ENCODE measurements at places on chromosomes 5 and 9.

DNA sequence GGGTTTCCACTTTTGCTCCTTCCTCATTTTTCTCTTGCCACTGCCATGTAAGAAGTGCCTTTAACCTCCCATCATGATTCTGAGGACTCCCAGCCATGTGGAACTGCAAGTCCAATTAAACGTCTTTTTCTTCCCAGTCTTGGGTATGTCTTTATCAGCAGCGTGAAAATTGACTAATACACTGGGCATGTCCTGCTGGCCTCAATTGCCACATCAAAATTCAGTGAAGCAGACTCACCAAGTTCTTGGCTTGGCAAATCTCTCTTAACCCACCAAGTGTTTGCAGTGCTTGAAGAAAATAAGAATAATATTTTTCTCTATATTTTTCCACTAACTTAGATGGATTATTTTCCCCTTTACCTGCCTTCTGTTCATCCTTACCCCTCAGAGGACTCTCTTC, 212.0 kb downstream of the BRINP1 start:
- peak; percentile 18 for DNase-seq

- DNase-seq: no peak
These were observed 60.2 kb downstream of the SLC22A5 start for GRCh38 chr5:132429463-132430440.

GRCh38 chr5:111855356-111855755, 98.4 kb upstream of the NREP start:
- no peak for DNase-seq

- DNase-seq: no peak
These were observed 222.9 kb upstream of the ZNF462 start for GRCh38 chr9:106639873-106640568.

DNA sequence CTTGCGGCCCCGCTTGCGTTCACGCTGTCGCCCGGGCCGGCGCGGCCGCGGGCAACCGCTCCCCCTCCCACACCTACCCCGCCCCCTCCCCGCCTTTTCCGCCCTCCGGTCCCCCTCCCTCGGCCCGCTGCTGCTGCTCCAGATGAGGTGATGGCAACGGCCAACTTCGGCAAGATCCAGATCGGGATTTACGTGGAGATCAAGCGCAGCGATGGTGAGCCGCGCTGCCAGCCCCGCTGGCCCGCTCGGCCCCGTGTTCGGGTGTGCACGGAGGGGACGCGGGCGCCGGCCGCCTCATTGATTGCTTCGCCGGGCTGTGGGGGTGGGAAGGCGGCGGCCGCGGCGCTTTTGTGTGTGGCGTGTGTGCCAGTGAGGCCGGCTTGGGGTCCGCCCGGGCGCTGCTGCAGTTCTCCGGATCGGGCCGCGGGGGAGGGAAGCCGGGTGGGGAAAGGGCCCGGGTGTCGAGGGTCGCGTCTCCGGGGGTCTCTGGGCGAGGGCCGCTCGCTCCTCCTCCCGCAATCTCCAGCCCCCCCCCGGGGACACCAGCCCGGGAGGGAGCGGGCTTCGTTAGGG, 403 bp downstream of the KIF2A start:
- DNase-seq: no peak

GRCh38 chr9:132071847-132072507, 7.7 kb downstream of the MED27 start:
- DNase-seq: no peak

GRCh38 chr5:35198686-35199085, 31.6 kb downstream of the PRLR start:
- DNase-seq: peak; percentile 14

GRCh38 chr9:92728831-92729734, 35.5 kb downstream of the BICD2 start:
- no peak for DNase-seq

DNA sequence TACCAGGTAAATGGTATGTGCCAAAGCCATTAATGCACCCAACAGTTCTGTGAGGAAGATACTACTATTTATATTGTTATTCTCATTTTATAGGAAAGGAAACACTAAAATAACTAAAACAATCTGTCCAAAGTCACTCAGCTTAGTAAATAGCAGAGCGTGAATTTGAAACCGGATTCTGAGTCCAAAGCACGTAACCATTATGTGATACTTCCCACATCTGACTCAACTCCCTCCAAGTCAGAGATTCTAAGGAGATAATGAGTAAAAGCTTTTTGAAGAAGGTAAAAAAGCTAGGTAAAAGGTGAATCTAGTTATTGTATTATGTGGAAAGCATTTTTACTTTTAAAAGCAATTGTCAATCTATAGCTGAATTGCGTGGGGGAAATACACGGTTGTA, 208.9 kb downstream of the PBX3 start:
- DNase-seq: no peak

DNA sequence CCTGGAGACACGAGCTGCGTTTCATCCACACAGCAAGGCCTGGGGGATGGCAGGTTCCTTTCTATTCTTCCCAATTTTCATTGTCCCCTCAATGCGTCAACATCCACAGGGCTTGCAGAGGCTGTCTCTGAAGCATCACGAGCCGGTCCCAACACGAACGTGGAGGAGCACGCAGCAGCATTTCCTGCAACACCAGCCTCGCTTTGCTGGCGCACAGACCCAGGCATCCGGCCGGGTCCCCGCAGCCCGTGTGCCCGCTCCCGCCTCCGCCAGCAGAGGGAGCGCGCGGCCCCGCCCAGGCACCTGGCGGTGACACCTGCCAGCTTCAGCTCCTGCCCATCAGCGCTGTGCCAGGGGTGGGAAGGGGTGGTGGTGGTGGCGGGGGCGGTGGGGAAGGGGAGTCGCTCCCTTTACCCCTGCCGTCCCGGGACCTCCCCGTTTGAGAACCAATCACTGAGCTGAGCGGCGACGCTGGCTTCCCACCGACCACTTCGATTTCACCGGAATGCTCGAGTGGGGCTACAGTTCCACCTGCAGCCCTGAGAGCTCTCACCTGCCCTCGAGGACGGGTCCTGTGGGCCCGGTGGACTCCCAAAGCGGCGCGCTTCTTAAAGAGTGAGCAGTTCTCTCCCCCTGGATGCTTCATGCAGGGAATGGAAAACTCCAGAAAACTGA, 464.5 kb downstream of the ICE1 start:
- no peak for DNase-seq

DNA sequence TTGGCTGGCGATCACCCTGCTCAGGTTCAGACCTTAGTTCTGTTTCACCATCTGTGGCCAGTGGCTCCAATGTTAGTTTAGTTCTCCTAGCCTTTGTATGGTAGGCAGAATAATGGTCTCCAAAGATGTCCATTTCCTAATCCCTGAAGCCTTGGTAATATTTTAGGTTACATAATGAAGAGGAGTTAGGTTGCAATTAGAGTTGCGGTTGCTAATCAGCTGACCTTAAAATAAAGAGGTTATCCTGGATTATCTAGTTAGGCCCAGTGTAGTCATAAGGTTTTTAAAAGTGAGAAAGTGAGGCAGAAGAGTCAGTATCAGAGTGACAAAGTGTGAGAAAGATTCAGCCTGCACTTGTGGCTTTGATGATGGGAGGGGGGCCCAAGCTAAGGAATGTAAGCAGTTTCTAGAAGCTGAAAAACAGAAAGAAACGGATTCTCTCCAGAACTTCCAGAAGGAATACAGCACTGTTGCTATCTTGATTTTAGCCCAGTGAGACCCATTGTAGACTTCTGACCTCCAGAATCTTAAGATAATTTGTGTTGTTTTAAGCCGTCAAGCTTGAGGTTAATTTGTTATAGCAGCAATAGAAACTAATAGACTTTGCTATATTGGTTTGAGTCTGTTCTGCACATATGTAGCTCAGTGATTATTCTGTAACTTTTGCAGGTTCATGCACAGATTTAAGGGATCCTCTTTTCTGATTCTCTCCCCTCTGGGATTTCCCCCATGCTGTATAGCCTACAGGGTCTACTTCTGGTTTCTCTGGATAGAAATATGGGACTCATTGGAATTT, 21.6 kb downstream of the LNPEP start:
- no peak for DNase-seq

- no peak for DNase-seq
These were observed 75.9 kb upstream of the SELENOP start for GRCh38 chr5:42887575-42887974.

DNA sequence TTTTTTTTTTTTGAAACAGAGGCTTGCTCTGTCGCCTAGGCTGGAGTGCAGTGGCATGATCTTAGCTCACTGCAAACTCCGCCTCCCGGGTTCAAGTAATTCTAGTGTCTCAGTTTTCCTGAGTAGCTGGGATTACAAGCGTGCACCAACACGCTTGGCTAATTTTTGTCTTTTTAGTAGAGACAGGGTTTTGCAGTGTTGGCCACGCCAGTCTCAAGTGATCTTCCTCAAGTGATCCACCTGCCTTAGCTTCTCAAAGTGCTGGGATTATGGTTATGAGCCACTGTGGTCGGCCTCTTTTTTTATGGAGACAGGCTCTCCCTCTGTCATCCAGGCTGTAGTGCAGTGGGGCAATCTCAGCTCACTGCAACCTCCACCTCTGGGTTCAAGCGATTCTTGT, 82.9 kb downstream of the RAB24 start:
- DNase-seq: no peak

DNA sequence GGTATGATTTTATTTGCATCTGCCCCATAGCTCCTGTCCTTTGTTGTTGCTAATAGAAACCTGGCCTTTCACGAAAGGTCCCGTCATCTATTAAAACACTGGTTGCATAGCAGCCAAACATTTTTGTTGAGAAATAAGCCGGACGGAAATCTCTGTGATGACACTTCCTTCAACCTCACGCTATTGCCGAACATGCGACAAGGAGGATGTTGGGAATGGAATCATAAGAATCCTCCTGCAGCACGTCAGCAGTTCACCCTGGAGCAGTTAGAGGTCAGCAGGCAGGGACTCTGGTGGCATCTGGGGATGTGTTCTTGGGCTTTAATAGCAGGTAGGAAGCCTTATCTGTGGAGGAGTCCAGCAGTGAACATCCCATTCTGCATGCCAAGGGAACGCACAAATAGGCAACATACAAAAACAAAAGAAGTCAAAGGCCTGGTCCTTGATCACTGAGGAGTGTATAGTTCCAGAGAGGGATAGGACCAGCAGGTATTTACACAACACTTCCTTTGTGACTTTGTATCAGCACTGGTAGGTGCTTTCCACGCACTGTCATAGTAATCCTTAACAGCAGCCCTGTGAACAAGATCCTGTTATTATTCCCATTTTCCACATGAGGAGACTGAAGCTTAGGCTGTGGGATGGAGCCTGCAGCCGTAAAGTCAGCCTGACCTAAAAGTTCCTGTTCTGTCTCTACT, 33.4 kb downstream of the ARHGAP26 start:
- DNase-seq: no peak

- peak; percentile 23 for DNase-seq
These were observed 1062.6 kb downstream of the NR2F1-AS1 start for GRCh38 chr5:92518318-92518904.

- DNase-seq: no peak
These were observed 61.5 kb downstream of the RCL1 start for GRCh38 chr9:4854265-4854590.

GRCh38 chr5:39520232-39520572, 95.4 kb upstream of the DAB2 start:
- DNase-seq: peak; percentile 50

GRCh38 chr5:58457050-58457449, 2.8 kb downstream of the PLK2 start:
- no peak for DNase-seq

GRCh38 chr5:144422018-144422727, 251.5 kb downstream of the KCTD16 start:
- no peak for DNase-seq

GRCh38 chr9:79633558-79633957, 61.8 kb downstream of the TLE4 start:
- no peak for DNase-seq

DNA sequence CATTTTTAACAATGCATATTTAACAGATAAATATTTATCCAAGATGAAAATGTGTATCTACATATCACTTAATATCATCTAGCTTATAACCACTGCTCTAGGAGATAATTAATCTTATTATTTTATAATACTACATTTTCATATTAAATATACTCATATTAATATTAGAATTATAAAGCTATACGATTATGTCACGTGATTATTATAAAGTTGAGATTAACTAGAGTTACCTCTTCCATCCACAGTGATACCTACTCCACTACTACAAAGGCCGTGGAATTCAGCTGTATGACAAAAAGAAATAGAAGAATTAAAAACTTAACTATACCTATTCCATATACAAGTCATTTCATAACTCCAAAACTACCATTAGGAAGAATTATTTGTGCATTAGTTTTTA, 171.9 kb downstream of the FBN2 start:
- no peak for DNase-seq

DNA sequence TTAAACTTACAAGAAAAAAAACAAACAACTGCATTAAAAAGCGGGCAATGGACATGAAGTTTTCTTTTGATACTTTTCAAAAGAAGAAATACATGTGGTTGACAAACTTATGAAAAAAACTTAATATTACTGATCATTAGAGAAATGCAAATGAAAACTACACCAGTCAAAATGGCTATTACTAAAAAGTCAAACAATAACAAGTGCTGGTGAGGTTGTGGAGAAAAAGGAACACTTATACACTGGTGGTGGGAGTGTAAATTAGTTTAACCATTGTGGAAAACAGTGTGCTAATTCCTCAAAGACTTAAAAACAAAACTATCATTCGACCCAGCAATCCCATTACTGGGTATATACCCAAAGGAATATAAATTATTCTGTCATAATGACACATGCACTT, 311.6 kb downstream of the ISL1 start:
- DNase-seq: no peak

DNA sequence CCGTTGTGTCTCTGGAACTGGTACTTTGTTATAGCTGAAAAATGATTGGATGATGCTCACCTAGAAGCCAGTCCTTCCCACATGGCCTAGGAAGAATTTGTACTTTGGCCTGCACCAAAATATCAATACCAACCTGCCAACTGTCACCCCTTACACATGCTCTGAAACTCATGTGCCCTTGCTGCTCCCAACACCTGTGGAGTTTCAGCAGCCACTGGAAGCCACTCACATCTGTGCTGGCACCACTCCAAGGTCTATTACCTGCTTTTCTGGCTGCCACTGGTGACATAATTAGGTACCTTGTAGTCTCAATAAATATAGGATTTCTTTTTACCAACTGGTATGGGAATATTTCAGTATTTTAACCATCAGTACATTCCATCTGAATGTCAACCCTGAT, 363.6 kb downstream of the SH3GL2 start:
- DNase-seq: no peak

DNA sequence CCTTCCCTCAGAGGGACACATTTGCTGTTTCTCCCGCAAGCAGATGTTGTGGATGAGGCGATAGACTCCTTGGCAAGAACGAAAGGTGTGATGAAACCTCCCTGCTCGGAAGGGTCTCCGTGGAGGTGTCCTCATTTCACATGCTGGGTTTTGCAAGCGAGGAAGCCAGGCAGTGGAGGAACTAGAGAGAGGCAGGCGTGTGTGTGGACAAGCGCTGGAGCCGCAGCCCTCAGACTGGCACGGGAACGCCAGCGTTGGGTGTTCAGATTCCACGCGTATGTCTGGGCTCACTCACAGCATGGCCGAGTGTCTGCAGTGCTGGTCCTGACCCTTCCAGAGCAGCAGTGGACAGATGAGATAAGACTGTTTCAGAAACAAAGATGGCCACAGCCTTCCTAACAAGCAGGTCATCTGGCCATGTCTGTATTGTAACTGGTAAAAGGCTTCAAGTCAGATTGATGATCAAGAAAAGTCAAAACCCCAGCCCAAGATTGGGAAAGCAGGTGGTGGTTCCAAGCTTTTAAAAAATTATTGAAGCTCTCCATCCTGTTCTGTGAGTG, 35.0 kb upstream of the NCS1 start:
- no peak for DNase-seq
